ENCODE measurements at places on chromosomes 1 and 21.

DNA sequence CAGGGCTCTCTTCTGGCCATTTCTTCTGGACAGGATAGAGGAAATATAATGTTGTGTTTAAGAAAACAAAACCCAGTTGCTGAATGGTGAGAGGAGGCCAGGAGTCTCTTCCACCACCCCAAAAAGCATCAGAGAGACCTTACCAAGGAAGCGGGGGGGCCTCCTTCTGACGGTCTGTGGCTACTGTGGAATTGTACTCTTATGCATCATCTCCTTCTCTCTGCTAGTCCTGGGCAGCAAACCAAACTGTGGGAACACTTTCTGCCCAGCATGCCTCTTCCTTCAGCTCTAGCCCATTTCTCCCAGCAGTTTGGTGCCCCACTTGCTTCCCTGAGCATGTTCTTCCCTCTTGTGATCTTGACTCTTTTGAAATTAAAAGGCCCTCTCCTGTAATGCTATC, 157.7 kb downstream of the HHIPL2 start:
- DNase-seq, result no peak

- no peak for DNase-seq
These were observed 72.3 kb downstream of the CTH start for GRCh38 chr1:70483342-70483741.

DNA sequence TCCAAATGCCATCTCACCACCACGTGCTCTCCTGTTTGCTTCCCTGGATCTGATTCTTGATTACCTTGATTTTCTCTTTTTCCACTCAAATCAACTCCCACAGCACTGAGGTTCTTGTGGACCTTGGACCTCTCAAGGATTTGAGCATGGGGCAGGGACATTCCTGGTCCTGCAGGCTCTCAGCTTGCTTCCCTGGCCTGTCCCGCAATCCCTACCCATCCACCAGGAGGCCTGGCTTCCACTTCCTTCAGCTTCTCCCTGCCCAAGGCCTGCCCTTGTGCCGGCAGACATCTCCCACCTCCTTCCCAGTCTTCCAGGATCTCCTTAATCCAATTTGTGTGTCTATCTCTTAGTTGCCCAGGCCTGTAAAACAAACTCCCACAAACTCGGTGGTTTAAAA, 21.6 kb downstream of the PLA2G2A start:
- no peak for DNase-seq

GRCh38 chr21:42209801-42210479, 9.0 kb upstream of the ABCG1 start:
- no peak for DNase-seq

- DNase-seq, result no peak
These were observed 4.4 kb upstream of the SLC27A3 start for GRCh38 chr1:153770797-153771196.

- DNase-seq, result no peak
These were observed 240.4 kb downstream of the NFIA start for GRCh38 chr1:61322769-61323168.

DNA sequence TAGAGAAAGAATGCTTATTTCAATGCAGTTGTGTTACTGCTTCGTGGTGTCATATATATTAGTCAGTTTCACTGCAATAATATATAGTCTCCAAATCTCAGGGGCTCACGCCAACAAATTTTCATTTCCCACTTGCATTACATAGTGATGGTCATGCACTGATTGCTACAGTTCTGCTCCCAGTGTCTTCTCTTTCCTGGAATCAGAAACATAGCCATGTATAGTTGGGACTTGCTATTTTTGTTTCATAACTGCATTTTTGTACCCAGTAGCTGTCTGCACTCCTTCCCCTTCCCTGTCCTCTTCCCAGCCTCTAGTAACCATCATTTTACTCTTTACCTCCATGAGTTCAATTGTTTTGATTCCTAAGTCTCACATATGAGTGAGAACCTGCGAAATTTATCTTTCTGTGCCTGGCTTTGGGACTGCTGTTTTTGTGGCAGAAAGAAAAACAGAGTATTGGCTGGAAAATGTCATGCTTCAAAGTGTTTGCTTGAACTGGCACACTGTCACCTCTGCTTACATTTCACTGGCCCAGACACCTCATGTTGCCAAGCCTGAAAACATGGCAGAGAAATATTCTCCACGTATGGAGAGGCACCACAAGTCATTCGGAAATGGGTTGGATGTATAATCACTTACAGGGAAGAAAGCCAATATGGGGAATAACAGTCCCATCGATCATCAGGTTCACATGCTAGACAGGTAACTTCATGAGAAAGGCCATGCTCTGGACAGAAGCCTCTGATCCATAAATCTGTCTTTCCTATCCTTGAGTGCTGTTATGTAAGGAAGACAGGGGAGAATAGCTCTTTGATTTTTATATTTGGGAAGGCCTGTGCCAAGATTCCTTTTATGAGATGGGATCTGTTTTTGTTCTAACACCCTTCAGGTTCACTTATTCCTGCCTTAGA, 60.4 kb upstream of the BACH1 start:
- DNase-seq, result no peak

DNA sequence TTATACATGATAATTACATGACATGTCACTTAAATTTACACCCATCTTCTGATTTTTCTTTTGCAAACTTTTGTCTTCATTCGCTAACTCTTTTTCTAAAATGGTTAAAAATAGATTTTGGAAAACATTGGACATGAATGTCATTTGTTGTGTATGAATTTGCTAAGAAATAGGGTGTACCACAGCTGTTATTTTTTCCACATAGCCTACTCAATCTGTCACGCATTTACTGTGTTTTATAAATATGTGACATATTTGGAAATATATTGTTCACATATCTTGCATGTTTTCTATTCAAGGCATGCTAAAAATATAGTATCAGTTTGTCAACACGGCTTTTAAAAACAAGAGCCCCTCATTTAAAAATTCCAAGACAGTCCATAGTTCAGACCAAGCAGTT, 47.9 kb upstream of the TARBP1 start:
- DNase-seq, result no peak

- DNase-seq, result no peak
These were observed 15.3 kb downstream of the ADORA1 start for GRCh38 chr1:203142684-203143408.

DNA sequence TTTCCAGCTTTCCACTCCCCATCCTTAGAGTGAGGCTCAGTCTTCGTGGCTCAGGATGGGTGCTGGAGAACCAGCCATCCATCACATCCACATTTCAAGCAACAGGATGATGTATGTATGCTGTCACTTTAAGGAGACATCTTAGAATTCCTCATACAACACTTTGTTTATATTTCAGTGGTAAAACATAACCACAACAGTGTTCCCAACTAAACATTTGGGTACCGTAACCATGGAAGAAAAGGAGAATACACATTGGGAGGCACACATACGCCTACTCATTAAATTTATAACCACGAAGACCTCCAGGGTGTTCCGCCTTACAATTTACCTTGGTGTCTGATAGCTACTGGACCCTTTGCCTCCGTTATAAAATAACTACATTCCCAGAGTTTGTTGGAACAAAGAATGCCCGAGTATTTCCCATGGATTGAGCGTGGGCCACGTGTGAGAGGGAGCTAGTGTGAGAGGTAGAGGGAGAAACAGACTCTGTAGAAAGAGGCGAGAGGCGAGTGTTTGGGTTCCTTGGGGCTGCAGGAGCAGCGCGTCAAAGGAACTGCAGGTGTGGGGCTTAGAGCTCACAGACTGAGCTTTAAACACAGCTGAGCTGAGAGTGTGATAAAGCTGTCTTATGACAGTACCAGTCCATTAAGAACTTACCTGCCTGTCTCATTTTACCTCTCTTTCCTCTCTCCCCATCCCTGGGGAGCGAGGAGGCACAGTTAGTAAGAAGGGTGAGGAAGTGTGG, 111.5 kb upstream of the USP24 start:
- no peak for DNase-seq
